ENCODE measurements at places on chromosomes 11 and 22. TPM values are rescaled to one million over a fixed set of nuclear protein-coding genes. Genes with fewer than 3 reads are reported as not detected.

GRCh38 chr11:116733969-116734508 lies 38.7 kb downstream of the BUD13 start:
- no peak for DNase-seq

The NOL12 gene
- 36.8 TPM for total RNA-seq

The ADORA2A gene
- total RNA-seq, result 42.9 TPM

DNA sequence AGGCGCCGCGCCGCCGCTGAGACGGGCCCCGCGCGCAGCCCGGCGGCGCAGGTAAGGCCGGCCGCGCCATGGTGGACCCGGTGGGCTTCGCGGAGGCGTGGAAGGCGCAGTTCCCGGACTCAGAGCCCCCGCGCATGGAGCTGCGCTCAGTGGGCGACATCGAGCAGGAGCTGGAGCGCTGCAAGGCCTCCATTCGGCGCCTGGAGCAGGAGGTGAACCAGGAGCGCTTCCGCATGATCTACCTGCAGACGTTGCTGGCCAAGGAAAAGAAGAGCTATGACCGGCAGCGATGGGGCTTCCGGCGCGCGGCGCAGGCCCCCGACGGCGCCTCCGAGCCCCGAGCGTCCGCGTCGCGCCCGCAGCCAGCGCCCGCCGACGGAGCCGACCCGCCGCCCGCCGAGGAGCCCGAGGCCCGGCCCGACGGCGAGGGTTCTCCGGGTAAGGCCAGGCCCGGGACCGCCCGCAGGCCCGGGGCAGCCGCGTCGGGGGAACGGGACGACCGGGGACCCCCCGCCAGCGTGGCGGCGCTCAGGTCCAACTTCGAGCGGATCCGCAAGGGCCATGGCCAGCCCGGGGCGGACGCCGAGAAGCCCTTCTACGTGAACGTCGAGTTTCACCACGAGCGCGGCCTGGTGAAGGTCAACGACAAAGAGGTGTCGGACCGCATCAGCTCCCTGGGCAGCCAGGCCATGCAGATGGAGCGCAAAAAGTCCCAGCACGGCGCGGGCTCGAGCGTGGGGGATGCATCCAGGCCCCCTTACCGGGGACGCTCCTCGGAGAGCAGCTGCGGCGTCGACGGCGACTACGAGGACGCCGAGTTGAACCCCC lies 798 bp downstream of the BCR start:
- peak; percentile 36 for DNase-seq

DNA sequence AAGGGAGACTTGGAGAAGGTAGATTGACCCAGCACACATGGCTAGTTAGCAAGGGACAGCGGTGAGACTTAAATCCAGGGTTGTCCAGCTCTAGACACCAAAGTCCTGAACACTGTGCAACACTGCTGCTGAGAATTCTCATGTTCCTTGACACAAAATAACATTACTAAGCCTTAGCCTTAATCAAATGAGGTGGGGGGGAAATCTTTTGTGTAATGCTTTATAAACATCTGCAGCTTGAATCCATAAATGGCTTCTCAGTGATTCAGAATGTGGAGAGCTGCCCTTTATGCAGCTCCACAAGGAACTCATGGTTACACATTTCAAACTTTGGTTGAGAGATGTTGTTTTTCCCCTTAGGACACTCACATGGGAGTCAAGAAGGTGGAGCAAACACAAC lies 80.0 kb downstream of the CD44 start:
- DNase-seq, result no peak

The PTGDR2 gene
- 0.38 TPM for total RNA-seq

DNA sequence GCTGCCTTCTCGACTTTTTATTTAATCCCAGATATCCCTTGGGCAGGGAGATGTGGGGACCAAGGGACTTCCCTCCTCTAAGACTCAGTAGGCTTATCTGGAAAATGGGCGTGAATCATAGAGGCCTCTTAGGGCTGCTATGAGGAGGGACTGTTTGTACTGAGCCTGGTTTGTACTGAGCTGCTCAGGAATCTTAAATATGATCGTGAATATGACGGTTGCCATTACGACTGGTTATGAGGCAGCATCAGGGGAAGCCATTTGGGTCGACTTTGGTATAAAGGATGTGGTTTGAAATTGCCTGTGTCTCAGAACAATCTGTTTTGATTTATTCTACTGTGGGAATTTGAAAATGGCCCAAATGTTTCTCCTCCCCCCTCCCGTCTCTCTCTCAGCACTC lies 20.6 kb downstream of the TSPAN18 start:
- DNase-seq, result no peak

The TEAD1 gene
- 0.25 TPM for total RNA-seq

DNA sequence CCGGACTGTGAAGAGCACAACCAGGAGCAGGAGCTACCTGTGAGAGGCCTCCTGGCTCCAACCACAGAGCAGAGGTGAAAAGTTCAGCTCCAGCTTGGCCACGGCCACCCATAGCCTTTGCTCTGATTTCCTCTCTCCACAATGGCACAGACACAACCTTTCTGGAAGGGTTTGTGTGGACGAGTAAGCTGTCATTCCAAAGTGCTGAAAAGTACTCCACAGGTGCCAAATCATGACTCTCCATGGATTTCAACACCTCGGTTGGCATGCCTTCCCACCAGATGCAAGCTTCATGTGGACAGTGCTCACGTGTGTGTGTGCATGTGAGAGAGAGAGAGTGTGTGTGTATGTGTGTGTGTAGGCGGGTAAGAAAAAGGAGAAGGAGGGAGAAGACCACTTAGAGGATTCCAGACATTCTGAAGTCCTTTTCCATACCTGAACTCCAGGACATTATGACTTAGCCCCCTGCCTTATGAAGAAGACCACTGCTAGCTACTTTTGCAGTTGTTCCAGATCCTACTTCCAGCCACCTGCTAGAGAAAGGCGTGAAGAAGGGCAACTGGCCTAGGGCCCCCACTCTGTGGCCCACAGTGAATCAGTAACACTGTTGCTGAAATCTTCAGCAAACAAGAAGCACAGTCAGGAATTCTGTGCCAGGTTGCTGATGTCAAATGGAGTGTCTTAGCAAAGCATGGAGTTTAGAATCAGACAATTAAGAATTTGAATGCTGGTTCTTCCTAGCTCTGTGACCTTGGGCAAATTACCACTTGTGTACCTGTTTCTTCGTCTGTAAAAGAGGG lies 13.9 kb upstream of the NAV2 start:
- DNase-seq, result no peak

GRCh38 chr11:134506046-134506445 lies 94.0 kb upstream of the B3GAT1 start:
- DNase-seq, result no peak

DNA sequence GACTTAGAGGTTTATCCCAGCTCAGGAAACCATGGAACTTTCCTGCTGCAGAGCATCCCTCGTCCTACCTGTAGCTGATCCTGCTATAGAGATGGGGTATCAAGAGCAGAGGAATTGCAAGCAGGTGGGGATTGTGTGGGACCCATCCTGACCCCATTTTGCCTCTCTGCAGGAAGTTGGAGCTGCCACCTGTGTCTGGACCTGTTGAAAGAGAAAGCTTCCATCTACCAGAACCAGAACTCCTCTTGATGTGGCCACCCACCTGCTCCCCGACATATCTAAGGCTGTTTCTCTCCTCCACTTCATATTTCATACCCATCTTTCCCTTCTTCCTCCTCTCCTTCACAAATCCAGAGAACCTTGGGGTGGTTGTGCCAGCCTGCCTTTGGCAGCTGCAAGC lies 3.0 kb upstream of the TIGD3 start:
- DNase-seq, result no peak

GRCh38 chr11:1479006-1479677 lies 7.4 kb downstream of the MOB2 start:
- DNase-seq, result no peak

The APOA4 gene
- not detected for total RNA-seq

The SNX32 gene
- total RNA-seq, result 1.6 TPM
